ENCODE measurements at places on chromosomes 2 and 18. TPM values are rescaled to one million over a fixed set of nuclear protein-coding genes. Genes with fewer than 3 reads are reported as not detected.
A peak's percentile ranks its signal among the peaks of the same experiment; 100 is the strongest.

GRCh38 chr2:53941749-53942148 is 29.0 kb downstream of the PSME4 start:
- H3K4me3 ChIP-seq = no peak overlapping the region
- H3K36me3 ChIP-seq = peaks cover 9% of the 10 kb centered on the region
- no peak for DNase-seq
- H3K27ac ChIP-seq = no peak overlapping the region

- H3K4me3 ChIP-seq = peak overlapping the region; percentile 1
- DNase-seq = no peak
- H3K36me3 ChIP-seq = no peaks in the 10 kb centered on the region
- H3K27ac ChIP-seq = no peak overlapping the region
These were observed 67.4 kb downstream of the TNP1 start for GRCh38 chr2:216792222-216793021.

DNA sequence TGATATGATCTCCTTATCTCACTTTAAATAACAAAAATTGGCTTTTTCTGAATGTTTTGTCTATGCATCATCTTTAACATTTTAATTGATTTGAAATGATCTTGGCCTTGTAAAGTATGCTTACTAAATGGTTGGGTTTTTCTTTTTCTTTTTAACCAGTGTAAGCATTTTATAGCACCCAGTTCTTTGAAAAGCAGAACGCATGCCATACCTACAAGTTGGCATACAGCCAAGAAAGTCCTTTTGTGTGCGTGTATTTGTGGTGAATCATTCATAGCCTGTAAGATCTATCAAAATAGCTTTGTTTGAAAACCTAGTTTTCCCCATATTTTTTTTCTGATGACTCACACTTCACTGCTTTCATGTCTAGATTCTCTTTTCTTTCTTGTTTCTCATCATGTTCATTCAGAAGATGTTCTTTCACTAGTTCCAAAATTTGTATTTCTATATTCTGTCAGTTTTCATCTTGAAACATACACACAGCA is 4.1 kb upstream of the VRK2 start:
- H3K36me3 ChIP-seq = no peaks in the 10 kb centered on the region
- DNase-seq = peak; percentile 66
- H3K4me1 ChIP-seq = peaks cover 30% of the 10 kb centered on the region
- no peak overlapping the region for H3K4me3 ChIP-seq
- no peaks in the 10 kb centered on the region for H3K27me3 ChIP-seq
- no peak overlapping the region for H3K27ac ChIP-seq

DNA sequence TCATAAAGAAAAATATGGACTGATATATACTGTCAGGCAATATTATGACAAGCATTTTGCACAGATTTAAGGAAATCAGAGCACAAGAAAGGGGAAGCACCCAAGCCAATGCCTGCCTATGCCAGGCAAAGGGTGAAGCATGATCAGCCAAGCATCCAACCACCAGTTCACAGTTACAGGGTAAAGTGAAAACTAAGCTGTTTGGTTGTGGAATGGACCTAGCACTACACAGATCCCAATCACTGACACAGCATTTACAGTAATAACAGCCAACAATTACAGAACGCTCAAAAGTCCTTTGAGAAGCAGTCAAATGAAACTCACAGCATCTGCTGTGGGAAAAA is 90.3 kb downstream of the SP3 start:
- no peak overlapping the region for H3K27ac ChIP-seq
- H3K4me3 ChIP-seq = no peak overlapping the region
- H3K36me3 ChIP-seq = no peaks in the 10 kb centered on the region
- no peak for DNase-seq
- H3K4me1 ChIP-seq = peaks cover 12% of the 10 kb centered on the region
- no peaks in the 10 kb centered on the region for H3K27me3 ChIP-seq

- H3K4me3 ChIP-seq = no peak overlapping the region
- no peak for DNase-seq
- H3K4me1 ChIP-seq = no peaks in the 10 kb centered on the region
- H3K27me3 ChIP-seq = no peaks in the 10 kb centered on the region
- H3K36me3 ChIP-seq = peaks cover 1% of the 10 kb centered on the region
These were observed 34.2 kb downstream of the PMS1 start for GRCh38 chr2:189818249-189819038.

DNA sequence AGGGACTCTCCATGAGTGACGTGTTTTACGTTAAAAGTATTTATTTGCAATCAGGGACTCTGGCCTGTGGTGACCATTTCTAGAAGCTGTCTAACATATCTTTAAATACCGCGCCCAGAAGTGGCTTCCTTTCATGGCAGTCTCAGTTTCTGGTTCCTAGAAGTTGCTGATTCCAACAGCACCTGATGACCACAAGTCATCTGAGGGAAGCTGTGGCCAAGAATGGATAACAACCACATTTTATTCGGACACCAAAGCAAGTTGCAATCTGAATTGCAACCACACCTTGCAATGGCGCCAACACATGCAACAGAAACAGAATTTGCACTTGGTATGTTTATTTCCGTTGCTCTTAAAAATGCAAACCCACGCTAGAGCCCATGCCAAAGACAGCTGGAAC is 33.1 kb downstream of the MEX3C start:
- no peak overlapping the region for H3K4me3 ChIP-seq
- no peaks in the 10 kb centered on the region for H3K4me1 ChIP-seq
- no peaks in the 10 kb centered on the region for H3K27me3 ChIP-seq
- H3K36me3 ChIP-seq = no peaks in the 10 kb centered on the region

DNA sequence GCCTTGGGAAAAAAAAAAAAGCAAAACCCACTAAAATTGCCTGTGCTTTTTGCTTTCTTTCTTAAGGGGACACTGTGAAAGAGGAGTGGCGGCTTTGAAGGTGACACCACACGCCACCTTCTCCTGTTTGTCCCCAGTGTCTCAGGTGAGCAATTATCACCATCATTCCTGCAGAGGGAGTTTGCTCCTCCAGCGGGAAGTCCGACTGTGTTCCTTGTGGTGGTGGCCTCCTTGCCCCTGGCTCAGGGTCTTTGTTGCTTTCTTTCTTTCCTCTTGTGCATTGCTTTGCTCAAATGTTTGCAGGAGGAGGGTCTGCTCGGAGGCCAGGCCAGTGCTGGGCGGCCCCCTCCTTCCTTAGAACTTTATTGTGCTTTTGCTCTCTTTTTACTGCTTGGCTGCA is 164.3 kb upstream of the CXCR4 start:
- no peak for DNase-seq
- H3K27ac ChIP-seq = no peak overlapping the region
- H3K4me3 ChIP-seq = no peak overlapping the region
- no peaks in the 10 kb centered on the region for H3K36me3 ChIP-seq

DNA sequence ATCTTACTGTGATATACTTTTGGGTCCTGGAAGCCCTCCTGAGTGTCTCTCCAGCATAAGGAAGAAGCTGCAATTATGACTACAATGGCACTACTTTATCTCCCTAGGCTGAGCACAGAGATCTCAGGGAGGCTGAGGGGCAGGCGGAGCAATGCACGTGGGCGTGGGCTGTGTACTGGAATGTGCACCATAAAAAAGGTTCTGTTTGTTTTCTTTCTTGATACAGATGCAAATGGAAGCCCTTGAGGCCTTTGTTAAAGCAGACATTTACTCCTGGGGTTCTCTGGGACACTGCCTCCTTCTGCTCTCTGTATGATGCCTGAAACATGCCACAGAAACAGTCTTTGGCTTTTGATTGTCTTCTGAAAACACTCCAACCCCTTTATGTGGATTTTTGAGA is 79.1 kb upstream of the DLX2 start:
- H3K36me3 ChIP-seq = no peaks in the 10 kb centered on the region
- no peak overlapping the region for H3K27ac ChIP-seq
- H3K27me3 ChIP-seq = peaks cover 13% of the 10 kb centered on the region
- H3K4me1 ChIP-seq = peaks cover 31% of the 10 kb centered on the region

DNA sequence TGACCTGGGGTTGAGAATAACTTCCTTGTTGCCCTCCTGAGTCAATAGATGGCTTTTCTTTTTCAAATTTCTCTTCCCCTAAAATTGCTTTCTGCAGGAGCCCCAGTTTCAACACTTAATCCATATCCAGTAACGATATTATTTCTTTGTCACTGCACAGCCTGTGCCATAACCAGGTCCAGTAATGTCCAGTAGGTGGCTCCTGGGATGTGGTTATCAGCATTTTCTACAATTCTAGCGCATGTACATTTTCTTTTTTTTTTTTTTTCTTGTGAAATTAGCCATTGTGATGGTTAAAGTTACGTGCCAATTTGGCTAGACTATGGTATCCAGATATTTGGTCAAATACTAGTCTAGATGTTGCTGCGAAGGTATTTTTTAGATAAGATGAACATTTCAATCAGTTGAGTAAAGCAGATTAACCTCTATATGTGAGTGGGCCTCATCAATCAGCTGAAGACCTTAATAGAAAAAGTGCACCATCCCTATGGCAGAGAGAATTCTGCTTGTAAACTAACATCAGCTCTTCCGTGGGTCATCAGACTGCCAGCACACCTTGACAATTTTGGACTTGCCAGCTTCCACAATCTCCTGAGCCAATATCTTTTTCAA is 72.9 kb upstream of the SCG2 start:
- no peak overlapping the region for H3K4me3 ChIP-seq
- no peak overlapping the region for H3K27ac ChIP-seq
- no peaks in the 10 kb centered on the region for H3K36me3 ChIP-seq
- DNase-seq = no peak

- no peaks in the 10 kb centered on the region for H3K36me3 ChIP-seq
- no peaks in the 10 kb centered on the region for H3K4me1 ChIP-seq
- DNase-seq = no peak
- no peak overlapping the region for H3K27ac ChIP-seq
These were observed 187.6 kb downstream of the ZNF521 start for GRCh38 chr18:25164211-25164847.

ACMSD gene
- polyA plus RNA-seq = not detected

PAX3 gene
- polyA plus RNA-seq = not detected

GDF7 gene
- not detected for polyA plus RNA-seq

WDR43 gene
- polyA plus RNA-seq = 125 TPM

AMER3 gene
- polyA plus RNA-seq = not detected

RAB6C gene
- polyA plus RNA-seq = not detected

MTA3 gene
- polyA plus RNA-seq = 34.3 TPM

TRABD2A gene
- polyA plus RNA-seq = 0.54 TPM
